ENCODE measurements at places on chromosomes 7 and 10.

GRCh38 chr7:46385662-46386309 is 464.7 kb upstream of the IGFBP3 start:
- no peak for DNase-seq

DNA sequence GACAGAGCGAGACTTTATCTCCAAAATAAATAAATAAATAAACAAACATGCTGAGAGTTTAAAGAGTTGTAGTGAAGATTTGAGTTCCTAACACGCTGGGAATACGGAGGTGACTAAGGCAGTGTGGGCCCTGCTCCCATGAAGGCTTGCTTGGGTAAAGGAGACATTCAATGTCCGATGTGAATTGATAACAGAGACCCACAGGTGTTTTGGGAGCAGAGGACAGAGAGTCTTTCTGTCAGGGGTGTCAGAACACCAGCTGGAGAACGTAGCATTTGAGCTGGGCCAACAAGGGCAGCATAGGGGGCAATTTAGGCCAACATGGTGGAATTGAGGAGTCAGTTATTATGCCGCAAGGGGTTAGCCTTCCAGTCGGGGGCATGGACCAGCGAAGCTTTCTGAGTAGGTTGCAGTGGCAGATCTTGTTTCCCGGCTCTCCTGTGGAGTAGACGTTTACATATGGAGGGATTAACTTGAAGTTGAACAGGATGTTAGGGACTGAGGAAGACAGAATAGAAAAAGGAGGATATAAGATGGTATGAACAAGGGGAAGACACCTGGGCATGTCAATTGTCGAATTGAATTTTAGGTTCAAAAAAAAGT is 5.6 kb downstream of the PROSER2 start:
- DNase-seq: no peak

DNA sequence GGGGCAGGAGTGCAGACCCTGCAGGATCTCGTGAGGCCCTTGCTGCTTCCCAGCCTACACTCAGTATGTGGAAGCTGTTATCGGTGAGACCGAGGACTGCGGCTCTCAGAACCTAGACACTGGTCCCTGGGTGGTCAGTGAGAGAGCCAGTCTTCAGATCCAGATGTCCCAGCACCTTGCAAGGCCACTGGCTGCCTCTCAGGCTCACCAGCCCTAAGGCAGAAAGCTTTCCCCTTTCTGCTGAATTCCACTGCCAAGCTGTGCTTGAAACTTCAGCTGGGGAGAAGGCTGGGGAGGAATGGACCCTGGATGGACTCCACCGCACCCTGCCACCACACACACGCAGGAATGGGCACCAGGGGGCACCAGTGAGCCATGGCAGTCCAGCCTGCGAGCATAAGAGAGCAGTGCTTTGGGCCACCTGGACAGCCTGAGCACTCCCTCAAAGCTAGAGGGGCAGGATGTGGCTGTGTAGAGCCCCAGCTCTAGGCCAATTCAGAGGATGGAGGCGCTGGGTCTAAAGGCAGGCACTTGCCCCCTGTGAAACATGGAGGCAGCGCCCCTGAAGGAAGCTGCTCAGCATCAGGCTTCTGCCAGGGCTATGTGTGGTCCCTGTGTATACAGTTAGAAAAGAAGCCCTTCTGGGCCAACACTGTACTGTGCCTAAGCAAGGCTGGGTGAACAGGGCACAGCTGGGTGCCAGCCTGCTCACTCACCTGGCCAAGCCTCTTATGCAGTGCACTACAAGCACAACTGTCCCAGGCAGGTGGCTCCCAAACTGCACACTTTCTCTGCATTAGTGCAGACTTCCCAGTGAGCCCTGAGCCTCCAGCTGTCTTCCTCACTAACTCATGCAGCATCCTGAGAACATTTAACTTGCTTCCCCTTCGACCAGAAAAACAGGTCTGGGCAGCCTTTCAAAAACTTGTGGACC is 21.6 kb downstream of the TMEM72 start:
- DNase-seq: peak; percentile 55

DNA sequence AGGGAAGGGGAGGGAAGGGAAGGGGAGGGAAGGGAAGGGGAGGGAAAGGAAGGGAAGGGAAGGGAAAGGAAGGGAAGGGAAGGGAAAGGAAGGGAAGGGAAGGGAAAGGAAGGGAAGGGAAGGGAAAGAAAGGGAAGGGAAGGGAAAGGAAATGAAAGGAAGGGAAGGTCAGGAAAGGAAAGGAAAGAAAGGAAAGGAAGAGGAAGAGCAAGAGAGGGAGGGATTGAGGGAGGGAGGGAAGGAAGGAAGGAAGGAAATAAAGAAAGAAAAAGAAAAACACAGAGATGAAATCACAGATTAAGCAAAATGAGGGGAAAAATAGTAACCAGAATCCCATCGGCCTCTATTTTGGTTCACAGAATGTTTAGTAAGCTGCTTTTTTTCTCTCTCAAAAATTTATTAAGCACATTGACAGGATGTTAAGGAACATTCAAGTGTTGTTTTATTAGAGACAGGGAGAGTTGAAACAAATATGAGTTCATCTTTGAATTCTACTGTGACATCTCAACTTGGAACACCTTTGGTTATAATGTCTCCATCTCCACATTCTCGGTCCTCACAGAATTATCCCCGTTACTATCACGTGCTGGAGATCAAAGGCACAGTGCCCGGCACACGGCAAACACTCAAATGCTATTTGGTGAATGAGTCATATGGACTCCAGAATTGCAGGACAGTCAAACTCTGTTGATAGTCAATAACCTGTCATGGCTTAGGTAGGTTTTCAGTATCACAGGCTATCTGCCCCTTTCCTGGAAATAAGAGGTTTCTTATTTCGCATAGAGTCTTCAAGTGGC is 52.4 kb downstream of the ABCB1 start:
- DNase-seq: no peak

GRCh38 chr10:1961989-1962388 is 224.7 kb upstream of the ADARB2 start:
- DNase-seq: no peak

- no peak for DNase-seq
These were observed 97.7 kb upstream of the MTPN start for GRCh38 chr7:136074843-136075242.

DNA sequence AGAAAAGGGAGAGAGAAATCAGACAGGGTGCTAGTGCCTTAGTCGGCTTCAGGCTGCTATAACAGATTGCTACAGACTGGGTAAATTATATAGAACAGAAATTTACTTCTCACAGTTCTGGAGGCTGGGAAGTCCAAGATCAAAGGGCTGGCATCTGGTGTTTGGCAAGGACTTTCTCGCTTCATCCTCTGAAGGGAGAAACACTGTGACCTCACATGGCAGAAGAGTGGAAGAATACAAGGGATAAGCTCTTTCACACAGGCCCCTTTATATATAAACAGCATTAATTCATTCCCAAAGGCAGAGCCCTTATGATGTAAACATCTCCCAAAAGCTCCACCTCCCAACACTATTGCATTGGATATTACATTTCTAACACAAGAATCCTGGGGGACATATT is 235.5 kb upstream of the INHBA start:
- DNase-seq: no peak

- no peak for DNase-seq
These were observed 109.5 kb downstream of the GFRA1 start for GRCh38 chr10:116163333-116164131.

- DNase-seq: no peak
These were observed 57.0 kb upstream of the DNAJB6 start for GRCh38 chr7:157279741-157280215.

DNA sequence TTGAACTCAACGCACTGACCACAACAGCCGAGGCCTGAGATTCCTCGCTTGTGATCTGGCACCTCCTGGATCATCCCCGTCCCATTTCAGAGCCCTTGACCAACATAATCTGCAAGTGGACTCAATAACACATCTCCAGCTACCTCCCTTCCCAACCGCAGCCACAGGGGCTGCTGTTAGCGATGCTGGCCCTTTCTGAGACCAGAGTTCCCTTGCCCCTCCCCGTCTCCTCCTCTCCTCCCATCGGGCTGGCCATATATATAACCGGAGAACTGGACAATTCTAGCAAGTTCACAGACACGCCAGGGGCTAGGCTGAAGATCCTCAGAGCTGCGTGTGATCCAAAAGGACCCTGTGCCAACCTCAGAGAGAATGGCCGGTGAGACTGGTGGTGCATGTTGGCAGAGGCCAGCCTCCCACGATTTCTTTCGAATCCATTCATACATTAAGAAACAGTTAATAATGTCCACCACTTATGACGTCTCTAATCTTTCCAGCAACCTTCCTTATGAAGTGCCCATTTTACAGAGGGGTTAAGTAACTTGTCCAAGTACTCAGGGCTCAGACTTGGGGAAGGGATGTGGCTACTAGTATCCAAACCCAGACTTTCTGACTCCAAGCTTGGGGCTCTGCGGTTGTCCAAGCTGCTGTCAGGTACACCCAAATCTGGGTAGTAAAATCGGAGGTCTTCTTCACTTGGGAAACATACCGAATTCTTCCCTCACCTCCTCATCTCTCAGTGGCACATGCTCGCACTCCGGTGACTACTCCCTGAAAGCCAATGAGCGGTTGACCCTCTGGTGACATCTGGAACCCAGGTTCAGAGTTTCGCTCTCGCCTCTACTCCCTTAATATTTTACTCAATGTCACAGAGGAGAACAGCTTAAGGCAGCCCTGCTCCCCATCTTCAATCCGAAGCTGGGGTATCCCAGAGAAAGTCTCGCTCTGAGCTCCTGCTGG is 11.2 kb upstream of the FEZF1 start:
- DNase-seq: no peak

DNA sequence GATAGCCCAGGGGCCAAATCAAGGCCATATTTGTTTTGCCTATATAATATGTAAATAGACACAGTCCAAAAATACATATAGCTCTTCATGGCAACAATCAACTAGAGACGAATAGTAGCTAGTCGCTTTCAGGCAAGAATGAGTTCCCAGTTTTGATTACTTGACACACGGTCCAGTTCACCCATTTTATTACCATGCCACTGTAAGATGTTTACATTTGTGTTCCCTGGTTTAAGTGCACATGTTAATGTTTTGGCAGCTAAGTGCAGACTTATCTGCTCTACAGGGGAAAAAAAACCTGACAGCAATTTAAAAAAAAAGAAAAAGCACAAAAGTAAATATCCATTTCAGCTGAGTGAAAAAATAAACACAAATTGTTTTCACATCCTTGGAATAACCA is 213.1 kb downstream of the TPK1 start:
- no peak for DNase-seq

- DNase-seq: no peak
These were observed 116.7 kb upstream of the ZMIZ1 start for GRCh38 chr10:78952030-78952429.

- no peak for DNase-seq
These were observed 30.1 kb downstream of the TSPAN14 start for GRCh38 chr10:80484243-80484642.

GRCh38 chr10:95168694-95169093 is 25.3 kb upstream of the ACSM6 start:
- no peak for DNase-seq

DNA sequence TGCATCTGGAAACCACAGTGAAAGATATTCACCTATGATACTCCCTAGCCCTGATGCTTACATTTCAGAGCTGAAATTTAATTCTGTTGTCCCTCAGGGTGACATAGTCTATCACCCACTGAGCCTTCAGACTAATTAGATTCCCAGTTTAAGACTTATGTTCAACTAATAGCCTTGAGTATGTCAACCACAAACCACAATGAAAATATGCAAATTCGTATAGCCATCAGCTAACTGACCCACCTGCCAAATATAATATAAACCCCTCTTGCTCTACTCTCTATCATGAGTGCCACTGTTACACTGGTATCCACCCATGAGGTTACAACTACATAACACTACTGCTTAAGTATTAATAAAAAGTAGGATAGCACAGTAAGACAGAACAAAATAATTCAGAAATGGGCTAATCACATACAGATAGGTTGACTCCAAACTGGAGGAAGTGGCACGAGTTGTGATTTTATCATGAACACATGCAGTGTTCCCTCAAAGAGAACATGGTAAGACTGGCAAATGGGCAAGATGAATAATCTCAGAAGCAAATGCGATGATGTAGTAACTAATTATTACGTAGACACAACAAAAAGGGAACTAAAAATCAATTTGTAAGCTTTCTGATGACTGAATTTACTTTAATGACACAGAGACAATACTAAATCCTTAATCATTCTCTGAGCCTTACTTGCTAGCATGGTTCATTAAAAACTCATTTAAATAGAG is 290.6 kb downstream of the PARD3 start:
- no peak for DNase-seq

DNA sequence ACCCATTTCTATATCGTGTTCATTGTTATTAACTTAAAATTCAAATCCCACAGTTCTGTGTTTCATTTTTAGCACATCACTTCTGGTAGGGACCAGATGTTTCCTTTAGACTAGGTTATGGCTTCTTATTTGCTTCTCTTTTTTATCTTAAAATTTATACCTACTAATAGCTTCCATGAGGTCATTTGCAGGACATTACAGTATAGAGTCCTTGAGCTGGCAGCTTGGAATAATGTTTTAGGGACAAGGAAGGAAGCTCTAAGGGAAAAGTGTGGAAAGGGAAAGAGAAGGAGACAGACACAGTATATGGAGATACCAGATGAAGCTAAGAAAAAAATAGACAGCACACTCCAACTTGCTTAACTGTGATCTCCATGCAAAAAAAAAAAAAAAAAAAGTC is 48.8 kb upstream of the CD36 start:
- DNase-seq: no peak

DNA sequence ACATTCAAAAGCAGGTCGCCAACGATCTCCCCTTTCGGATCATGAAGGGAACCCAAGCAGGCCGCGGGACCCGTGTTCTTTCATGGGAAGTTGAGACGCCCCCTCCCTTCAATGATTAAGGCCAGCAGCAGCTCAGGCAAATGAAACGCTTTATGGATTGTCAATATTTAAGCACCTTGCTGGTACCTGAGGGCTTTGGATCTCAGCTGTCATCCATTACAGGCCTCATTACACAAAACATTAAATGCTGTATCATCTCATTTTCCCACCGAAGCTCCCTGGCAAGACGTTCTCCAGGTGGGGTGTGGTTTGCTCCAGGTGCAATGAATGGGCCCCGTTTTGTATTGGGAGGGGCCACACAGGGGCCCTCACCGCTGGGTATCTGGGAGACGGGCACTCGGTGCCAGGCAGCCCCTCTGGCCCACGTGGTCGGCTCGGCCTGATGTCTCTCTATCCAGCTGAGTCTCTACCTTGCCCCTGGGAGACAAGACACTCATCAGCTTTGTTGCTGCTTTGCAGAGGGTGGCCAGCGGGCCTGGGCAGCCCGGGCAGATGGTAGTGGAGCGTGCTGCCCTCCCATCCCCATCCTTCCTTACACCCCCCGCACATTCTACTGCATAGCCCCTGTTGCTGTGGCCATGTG is 456.1 kb upstream of the FOXK1 start:
- no peak for DNase-seq

GRCh38 chr10:29343607-29344038 is 54.8 kb downstream of the LYZL1 start:
- DNase-seq: no peak

DNA sequence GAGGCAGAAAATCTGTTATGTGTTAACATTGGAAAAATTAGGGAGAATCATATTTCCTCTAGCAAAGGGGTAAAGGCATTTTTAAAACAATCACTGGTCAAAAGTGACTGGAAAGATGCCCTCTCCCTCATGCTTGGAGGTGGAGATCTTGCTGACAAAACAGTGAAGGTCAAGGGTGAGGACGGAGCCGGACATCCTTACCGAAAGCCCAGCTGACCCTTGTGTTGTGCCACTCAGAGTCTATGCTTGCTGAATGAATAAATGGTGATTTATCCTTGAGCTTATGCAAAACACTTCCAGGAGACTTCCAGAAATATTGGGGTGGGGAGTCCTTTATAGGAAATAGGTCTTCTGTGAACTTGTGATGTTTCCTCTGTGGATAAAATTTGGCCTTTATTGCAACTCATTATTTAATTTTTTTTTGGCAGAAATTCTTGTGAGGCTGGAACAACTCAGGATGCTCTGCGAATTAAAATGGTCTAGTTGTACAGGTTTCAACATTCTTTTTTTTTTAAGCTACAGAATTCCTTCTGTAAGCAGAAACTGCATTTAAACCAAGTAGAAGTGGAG is 28.3 kb upstream of the ELMO1 start:
- no peak for DNase-seq
